Fibroblast of gingiva (primary cell): ENCODE measurements at places on chromosomes 7 and 10.
A peak's percentile ranks its signal among the peaks of the same experiment; 100 is the strongest.

- no peak for DNase-seq
Observed at GRCh38 chr10:30056767-30057355, 2.5 kb downstream of the JCAD start.

GRCh38 chr10:4656576-4657194, 169.3 kb upstream of the AKR1E2 start:
- DNase-seq: peak; percentile 66

- peak; percentile 77 for DNase-seq
Observed at GRCh38 chr10:98088186-98088971, 46.1 kb upstream of the R3HCC1L start.

- no peak for DNase-seq
Observed at GRCh38 chr10:114243661-114244060, 4.6 kb downstream of the VWA2 start.

- DNase-seq: no peak
Observed at GRCh38 chr10:6702030-6702429, 122.0 kb upstream of the PRKCQ start.

GRCh38 chr10:108014145-108014901, 849.8 kb upstream of the SORCS1 start:
- DNase-seq: no peak

DNA sequence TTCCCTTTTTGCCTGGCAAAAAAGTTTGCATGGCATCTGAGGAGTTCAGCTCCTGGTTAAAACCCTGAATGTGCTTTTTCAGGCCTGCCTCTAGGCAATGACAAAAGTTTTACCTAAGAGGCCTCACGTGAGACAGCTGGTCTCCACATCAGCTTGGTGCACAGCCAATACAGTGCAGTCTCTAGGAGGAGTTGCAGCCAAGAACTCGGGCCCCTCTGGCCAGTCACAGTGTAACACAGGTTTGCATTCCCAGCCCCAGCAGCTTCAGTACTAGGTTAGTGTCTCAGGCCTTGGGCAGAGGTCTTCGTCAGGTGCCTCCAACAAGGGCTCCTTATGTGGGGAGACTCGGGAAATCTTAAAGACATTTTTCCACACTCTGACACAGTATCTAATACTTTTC, 771.7 kb downstream of the SORCS1 start:
- DNase-seq: no peak

DNA sequence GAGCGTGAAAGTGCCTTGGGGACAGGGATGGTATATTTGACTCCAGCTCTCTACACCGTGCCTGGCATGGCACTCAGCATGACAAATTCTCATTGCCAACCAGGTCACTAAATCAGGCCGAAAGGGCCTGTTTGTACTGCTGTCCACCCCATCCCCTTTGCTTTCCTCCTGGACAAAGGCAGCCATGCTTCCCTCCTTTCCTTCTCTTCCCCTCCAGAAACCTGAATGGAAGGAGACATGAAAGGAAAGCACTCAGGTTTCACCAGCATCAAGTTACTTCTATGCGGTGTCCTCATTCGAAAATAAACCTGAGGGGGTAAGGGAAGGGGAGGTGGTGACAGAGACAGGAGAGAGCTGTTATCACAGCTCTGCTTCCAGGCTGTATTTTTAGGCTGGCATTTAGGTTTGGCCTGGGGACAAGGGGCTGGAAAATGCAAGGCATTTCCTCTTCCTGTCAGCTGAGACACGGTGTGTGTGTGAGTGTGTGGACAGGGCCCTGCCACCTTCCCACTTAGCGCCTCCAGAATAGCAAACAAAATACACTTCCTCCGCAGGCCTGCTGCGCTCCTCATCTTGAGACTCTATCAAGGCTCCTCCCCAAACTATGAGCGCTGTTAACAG, 79.9 kb upstream of the COL13A1 start:
- peak; percentile 50 for DNase-seq

GRCh38 chr10:58267713-58268453, at the start of gene IPMK:
Gene IPMK, minus strand, starts transcription at chr10:58267894. Its CDS starts 283 bp downstream, at chr10:58267611.
- DNase-seq: peak; percentile 95

DNA sequence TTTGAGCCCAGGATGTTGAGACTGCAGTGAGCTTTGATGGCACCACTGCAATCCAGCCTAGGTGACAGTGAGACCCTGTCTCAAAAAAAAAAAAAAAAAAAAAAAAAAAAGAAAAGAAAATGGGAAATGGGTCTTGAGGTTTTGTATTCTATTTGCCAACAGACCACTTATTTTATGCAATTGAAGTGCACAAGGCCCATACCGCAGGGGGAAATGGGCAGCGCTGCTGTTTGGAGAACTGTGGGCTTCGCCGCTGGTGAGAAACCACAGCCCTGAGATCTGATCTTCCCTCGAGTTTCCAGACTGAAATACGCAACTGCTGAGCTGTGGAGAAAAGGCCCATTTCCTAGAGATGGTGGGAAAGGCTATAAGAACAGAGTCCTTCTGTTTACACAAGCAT, 512.0 kb downstream of the TCERG1L start:
- DNase-seq: no peak

DNA sequence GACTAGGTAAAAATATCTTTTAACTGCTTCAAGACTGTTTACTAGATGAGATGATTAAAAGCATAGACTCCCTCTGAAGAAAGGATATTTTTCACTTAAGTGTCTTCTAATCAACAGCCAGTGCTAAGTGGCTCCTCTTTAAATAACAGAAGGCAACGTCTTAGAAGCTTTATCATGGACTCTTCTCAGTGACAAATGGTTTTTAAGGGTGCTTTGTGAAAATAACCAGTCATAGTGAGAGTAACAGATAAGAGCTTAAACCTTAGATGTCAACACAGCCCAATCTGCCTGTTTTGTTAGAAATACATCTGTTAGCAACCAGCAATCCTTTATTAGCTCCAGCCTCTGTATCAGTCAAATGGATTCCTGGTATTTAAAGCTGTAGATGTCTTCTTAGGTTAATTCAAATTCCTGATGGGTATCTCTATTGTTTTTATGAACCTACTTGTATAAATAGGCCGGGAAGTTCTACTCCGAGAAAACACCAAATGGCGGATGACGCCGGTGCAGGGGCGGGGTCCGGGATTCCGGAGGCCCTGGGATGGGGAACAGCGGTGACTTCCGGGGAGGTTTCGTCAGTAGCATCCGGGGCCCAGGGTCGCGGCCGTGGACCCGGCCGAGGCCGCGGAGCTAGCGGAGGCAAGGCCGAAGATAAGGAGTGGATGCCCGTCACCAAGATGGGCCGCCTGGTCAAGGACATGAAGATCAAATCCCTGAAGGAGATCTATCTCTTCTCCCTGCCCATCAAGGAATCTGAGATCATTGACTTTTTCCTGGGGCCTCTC, 285.4 kb downstream of the GPR37 start:
- DNase-seq: no peak

- DNase-seq: no peak
Observed at GRCh38 chr7:129498021-129498420, 4.3 kb upstream of the SMKR1 start.

- DNase-seq: no peak
Observed at GRCh38 chr10:78937393-78937792, 131.4 kb upstream of the ZMIZ1 start.

DNA sequence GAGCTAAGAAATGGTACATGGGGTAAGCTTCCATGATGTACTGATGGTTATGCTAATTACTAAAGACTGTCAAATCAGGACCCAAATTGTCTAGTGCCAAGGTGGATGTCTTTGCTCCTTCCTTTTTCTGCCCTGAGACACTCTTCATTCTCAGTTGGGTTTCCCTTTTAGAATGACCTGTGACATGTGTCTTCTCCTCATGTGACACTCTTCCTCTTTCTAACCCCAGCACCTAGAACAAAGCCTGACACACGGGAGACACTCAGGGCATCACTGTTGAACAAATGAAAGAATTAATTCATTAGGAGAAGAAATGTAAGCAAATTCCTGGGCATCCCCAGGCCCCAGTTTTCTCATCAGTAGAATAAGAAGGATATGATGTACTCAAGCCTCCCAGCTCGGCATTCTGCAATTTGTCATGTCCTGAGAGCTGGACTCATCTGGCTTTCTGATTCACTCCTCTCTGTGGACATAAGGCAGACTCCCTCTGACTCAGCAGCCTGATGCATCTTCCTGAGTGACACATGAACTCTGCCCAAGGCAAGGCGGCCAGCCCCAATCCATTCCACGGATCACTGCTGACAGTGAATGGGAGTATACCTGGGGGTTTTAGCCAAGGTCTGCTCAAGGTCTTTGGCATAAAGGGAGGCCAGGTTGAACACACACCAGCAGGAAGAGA, 473.8 kb downstream of the KCNMA1 start:
- peak; percentile 93 for DNase-seq

DNA sequence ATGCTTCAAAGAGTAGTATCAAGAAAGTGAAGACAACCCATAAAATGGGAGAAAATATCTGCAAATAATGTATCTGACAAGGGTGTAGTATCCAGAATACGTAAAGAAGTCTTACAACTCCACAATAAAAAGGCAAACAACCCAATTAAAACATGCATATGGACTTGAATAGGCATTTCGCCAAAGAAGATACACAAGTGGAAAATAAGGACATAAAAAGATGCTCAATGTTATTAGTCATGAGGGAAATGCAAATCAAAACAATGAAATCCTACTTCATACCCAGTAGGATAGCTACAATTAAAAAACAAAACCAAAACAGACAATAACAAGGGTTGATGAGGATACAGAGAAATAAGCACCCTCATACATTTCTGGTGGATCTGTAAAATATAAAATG, 79.2 kb downstream of the NUDCD3 start:
- DNase-seq: no peak

- peak; percentile 86 for DNase-seq
Observed at GRCh38 chr10:74293686-74294371, 142.8 kb downstream of the ADK start.

- DNase-seq: no peak
Observed at GRCh38 chr7:362402-363096, 72.6 kb downstream of the FOXL3 start.

- DNase-seq: no peak
Observed at GRCh38 chr10:24255881-24256311, 47.0 kb downstream of the KIAA1217 start.

GRCh38 chr10:130999376-131000202, 311.9 kb downstream of the TCERG1L start:
- no peak for DNase-seq

GRCh38 chr7:101553018-101553770, 75.9 kb downstream of the MYL10 start:
- DNase-seq: no peak

GRCh38 chr10:11720260-11720741, 21.9 kb upstream of the ECHDC3 start:
- DNase-seq: no peak

DNA sequence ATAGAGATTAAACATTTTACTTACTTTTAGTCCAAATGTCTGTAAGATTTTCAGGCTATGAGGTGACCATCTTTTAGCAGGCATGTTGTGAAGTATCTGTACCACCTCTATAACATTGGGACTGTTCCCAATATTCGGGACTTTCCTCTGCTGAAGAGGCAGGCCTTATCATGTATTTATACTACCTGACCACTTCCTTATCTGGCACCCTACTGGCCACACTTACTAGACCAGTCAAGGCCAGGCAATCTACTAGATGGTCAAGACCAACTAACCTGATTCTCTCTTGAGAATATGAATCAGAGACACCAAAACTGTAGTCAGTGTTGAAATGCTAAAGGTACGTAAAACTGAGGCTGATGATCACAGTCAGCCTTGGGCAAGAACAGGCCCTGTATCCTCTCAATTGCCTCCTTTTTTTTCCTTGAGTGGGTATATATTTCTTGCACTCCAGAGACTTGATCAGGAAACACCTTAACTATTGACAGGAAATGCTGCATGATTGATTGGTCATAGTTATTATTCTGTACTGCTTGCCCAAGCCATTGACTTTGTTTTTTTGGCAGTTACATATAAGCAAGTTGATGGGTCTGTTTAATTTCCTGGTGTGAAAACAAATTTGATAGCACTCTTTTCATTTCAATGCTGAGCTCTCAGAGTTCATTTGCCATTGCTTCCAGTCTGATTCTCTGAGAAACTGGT, 5.2 kb upstream of the PRKAR2B start:
- no peak for DNase-seq

- DNase-seq: no peak
Observed at GRCh38 chr7:133613250-133613790, 360.4 kb downstream of the EXOC4 start.

GRCh38 chr10:98267894-98268693, at the start of gene LOXL4:
Gene LOXL4, minus strand, starts transcription at chr10:98268194. Its CDS starts 5,175 bp downstream, at chr10:98263019.
- DNase-seq: peak; percentile 43

DNA sequence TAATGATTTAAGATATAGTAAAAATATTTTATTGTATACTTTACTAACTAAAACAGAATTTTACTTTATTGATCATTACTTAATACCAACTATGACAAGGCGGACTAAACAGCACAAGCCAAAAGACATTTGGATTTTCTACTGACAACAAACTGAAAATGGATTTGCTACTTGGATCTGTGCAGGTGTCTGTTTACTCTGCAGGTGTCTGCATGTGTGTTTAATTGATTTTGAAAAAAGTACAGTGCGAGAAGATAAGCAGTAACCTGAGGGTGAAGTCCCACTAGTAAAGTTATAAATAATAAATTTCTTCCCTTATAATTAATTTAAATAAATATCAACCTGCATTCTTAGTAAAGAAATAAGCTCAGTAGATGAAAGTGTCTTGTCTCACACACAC, 696.8 kb upstream of the MBL2 start:
- no peak for DNase-seq
